ENCODE measurements at places on chromosomes 5 and 9.

DNA sequence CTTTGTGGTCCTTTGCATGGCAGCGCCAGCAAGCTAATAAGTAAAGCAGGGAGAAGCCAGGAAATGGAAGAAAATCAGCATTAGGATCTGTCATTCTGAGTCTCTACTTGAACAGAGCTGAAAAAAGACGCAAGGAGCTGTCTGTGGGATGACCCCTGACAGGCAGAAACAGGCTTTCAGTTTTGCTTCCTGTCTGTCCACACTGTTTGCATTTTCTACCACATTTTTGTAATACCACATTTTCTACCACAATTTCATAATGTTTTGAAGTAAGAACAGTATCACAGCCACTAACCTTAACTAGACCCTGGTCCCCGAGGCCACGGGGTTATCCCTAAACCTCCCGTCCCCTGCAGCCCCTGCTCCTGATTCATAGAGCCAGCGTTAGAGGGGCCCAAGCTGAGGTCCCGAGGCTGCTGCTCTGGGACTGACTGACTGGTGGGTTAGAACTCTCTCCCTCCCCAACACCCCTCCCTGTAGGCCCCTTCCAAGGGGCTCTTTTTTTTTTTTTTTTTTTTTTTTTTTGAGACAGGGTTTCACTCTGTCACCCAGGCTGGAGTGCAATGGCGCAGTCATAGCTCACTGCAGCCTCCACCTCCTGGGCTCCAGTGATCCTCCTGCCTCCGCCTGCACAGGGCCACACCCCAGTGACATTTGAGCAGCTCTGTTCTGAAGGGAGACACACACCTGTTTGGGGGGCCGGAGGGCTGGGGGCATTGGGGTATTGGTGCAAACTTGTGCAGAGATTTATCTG, 4.0 kb upstream of the CLIC3 start:
- no peak for DNase-seq

DNA sequence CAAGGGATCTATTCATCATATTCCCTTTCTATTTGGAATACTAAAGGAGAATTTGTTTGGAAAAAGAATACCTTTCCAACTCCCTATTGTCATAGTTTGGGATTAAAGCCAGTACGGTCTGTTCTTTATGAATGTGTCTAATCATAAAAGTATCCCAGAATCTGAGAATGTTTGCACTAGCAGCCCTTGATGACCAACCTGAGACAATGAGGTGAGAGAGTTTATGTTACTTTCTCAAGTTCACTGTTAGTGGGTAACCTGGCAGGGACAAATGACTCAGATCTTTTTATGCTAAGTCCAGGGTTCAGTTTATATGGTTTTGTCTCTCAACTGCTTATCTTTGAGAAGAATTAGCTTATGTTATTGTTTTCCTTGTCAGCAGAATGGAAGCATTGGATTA, 25.3 kb upstream of the TLR4 start:
- DNase-seq, result no peak

GRCh38 chr9:122401896-122402295, 31.1 kb downstream of the PTGS1 start:
- DNase-seq, result no peak

DNA sequence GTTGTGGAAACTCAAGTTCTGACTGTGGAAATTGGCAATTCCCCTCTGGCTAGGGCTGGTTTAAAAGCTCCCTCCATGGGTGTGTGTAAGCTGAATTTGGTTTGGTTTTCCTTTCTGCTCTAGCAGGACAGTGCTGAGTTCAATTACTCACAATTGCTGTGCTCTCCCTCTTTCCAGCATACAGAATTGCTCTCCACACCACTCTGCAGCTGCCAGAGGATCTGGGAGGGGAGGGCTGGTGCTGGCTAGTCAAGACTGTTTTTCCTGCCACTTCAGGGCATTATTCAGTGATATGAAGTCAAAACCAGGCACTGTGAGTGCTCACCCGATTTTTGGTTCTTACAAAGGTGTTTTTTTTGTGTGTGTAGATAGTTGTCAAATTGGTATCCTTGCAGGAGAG, 336.9 kb upstream of the SLC24A2 start:
- DNase-seq, result no peak

- DNase-seq, result no peak
These were observed 50.2 kb upstream of the SAP30L start for GRCh38 chr5:154395407-154396106.

Measured in sciatic nerve (tissue), 2 donors.